ENCODE measurements at places on chromosomes 11 and 22.

- no peak for DNase-seq
Observed at GRCh38 chr11:82869657-82870056, 30.6 kb downstream of the PRCP start.

DNA sequence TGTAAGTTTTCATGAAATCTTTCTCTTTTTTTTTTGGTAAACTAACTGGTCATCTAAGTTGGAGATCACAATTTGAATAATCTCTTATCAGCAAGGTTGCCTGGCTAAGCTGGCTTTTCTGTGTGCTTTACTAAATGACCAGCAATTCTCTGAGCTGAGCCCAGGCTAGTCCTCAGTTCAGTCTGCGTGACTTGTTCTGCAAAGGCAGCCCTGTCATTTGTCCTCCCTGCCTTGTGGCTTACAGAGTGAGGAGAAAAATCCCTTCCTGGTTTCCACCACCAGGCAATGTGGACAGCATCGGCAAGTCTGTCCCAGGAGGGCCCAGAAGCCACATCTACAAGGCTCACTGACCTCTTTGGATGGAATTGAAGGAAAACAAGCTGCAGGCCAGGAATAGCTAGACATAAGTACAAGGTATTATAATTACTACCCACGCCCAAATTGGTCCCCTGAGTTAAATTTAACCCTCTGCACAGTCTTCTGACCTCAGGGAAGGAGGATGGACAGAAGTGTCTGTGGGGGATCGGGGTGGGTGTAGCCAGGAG, 108.6 kb downstream of the SCN3B start:
- no peak for DNase-seq

DNA sequence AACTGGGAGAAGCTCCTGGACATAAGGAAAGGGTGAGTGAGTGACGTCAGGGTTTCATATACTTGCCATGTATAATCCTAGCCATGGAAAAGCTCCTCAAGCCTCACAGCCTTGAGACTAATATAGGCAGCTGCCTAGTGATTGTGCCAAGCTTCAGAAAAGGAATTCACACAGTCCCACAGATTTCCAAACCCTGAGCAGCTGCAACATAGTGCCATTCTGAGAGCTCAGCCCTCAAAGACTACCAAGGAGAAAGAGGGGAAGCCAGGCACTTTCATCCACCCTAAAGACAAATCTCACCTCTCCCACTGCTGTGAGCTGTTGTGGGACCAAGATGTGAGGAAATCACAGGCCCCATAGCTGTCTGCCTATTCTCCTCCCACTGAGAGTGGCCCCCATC, 707.9 kb upstream of the ANO5 start:
- DNase-seq: no peak

DNA sequence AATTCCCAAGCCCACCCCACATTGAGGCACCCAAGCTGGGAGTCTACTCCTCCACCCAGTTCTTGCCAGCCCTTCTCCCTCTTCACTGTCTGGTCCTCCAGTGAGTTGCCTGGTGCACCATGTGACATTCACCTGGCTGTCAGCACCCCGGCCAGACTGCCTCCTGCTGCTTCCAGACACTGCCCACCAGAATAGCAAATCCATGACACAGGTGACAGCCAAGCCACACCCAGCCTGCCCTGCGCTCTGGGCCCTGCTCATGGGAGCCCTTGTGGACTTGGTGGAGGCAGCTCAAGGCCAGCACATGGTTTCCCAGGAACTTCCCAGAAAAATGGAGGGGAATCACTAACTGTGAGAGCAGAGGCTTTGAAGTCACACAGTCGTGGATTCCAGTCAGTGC, 96.3 kb upstream of the CSNK2A3 start:
- DNase-seq: no peak

DNA sequence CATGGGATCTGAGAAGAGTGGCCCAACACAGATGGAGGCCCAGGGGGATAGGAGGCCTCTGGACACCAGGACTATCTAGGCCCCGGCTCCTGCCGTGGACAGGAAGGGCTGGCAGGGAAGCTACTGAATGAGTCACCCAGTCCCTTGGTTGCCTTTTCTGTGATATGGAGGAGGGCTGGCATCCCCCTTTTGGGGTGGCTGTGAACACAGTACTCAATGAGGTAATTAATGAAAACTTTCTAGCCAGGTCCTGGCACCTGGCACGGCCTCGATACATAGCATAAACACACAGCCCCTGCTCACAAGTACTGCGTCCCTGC, 163.2 kb downstream of the CHST1 start:
- DNase-seq: no peak

GRCh38 chr11:68495220-68495729, 34.7 kb downstream of the PPP6R3 start:
- no peak for DNase-seq

GRCh38 chr11:44711113-44711786, 15.5 kb upstream of the TSPAN18 start:
- DNase-seq: no peak

- no peak for DNase-seq
Observed at GRCh38 chr11:117572129-117572528, 224.9 kb downstream of the DSCAML1 start.

- DNase-seq: peak; percentile 70
Observed at GRCh38 chr11:68099474-68100405, 21.4 kb downstream of the CHKA start.

GRCh38 chr11:115197433-115197832, 306.8 kb downstream of the CADM1 start:
- DNase-seq: no peak

- DNase-seq: no peak
Observed at GRCh38 chr11:11577251-11577855, 44.5 kb downstream of the GALNT18 start.

- DNase-seq: no peak
Observed at GRCh38 chr22:30508216-30508615, 2.7 kb upstream of the SEC14L4 start.

- no peak for DNase-seq
Observed at GRCh38 chr11:88301488-88302140, 35.9 kb downstream of the CTSC start.

- peak; percentile 67 for DNase-seq
Observed at GRCh38 chr11:70618431-70619101, 220.2 kb downstream of the CTTN start.

- DNase-seq: no peak
Observed at GRCh38 chr11:74615988-74616387, 23.6 kb downstream of the POLD3 start.

- DNase-seq: no peak
Observed at GRCh38 chr11:33942954-33943353, 51.1 kb upstream of the LMO2 start.

DNA sequence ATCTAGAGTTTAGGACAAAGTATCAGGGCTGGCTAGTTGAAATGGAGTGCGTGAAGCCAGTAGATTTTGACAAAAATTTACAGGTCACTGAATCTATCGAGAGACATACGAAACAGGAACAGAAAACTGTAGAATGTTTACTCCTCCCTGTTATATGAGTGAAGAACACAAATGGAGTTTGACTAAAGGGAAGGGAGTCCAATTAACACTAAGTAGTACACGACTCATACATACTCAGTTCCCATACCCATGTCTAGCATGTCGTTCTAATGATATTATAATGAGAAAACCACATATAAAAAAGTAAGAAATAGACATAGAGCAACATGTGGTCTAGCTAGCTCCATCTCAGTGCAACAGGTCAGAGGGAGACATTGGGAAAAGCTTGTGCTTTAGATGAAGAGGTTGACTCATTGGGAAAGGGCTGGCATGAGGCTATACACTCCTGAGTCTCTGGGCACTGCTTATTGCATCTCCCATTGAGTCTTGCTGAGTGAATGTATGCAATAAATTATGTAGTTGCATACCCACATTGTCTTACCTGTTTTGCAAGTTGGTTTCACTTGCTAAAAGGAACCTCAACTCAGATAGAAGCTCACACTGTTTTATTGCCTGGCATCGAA, 43.5 kb downstream of the CD44 start:
- DNase-seq: no peak

DNA sequence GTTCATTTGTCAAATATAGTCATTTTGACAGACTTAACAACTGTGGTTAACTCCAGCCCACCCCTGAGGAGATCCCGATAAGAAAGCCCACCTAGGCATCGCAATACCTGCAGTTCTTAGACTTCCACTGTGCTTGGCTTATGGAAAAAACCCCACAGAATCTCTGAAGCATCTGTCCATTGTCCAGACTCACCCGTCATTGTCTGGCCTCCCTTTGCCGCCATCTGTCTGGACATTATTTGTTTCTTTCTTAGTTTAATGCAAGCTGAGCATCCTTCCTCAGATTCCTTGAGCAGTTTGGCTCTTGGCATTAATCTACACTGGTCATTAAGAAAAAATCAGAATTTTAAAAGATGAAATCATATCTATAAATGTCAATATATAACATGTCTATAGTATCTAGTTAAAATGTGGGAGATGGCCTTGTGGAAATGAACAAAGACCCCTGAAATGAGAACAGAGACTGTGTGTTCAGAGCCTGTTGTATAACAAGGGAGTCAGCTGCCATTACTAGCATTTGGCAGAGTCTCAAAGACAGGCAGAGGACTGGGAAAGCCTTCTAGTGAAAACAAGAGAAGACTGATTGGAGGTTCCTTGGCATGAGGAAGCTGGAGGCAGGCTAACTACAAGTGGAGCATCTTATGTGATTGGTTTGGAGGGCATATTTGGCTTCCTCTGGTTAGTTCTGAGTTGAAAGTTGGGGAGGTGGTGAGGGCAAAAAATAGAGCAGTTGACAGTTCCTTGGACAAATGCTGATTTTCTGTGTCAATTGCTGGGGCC, 80.4 kb downstream of the SPON1 start:
- no peak for DNase-seq

DNA sequence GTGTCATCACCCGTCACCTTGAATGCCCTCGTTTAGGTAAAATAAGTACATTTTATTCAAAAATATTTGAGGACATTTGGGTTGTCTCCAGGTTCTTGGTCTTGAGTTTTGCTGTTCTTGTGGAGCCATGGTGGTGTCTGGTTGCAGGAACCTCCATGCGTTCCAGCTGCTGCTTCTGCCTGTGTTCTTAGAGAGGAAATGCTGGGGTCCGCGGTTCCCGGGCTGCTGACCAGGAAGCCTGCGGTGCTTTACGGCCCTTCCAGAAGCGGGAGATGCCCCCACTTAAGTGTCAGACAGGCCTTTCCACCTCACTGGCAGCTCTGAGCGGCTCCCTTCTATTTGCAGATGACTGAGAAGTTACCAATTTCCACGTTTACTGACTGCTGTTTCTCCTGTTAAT, 66.8 kb downstream of the LRP5 start:
- no peak for DNase-seq

GRCh38 chr11:119759747-119760412, 30.9 kb upstream of the NECTIN1 start:
- no peak for DNase-seq

GRCh38 chr11:90766121-90766520, 543.3 kb upstream of the CHORDC1 start:
- DNase-seq: no peak

DNA sequence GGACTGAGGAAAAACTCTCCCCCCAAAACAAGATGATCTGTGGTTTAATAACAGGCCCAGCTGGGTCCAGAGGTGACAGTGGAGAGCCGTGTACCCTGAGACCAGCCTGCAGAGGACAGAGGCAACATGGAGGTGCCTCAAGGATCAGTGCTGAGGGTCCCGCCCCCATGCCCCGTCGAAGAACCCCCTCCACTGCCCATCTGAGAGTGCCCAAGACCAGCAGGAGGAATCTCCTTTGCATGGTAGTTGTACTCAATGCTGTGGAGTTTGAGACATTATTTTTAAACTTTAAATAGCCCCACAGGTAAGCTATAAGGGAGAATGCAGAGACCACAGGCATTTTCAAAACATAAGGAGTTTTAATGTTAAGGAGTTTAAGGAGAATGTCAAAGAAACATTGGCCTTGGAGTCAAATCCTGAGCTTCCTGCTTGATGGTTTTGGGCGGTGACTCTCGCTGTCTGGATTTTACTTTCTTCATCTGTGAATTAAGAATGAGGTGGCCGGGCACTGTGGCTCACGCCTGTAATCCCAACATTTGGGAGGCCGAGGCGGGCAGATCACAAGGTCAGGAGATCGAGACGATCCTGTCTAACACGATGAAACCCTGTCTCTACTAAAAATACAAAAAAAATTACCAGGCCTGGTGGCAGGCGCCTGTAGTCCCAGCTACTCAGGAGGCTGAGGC, 6.8 kb downstream of the APOL1 start:
- no peak for DNase-seq

- no peak for DNase-seq
Observed at GRCh38 chr11:73804712-73805111, 17.0 kb downstream of the MRPL48 start.

GRCh38 chr22:31106731-31107177, 614 bp downstream of the SELENOM start:
- DNase-seq: no peak

- no peak for DNase-seq
Observed at GRCh38 chr11:62190011-62190410, at the start of gene SCGB1D1. SCGB1D1 (plus strand) TSS chr11:62190216; CDS start chr11:62190285, 69 bp downstream.

DNA sequence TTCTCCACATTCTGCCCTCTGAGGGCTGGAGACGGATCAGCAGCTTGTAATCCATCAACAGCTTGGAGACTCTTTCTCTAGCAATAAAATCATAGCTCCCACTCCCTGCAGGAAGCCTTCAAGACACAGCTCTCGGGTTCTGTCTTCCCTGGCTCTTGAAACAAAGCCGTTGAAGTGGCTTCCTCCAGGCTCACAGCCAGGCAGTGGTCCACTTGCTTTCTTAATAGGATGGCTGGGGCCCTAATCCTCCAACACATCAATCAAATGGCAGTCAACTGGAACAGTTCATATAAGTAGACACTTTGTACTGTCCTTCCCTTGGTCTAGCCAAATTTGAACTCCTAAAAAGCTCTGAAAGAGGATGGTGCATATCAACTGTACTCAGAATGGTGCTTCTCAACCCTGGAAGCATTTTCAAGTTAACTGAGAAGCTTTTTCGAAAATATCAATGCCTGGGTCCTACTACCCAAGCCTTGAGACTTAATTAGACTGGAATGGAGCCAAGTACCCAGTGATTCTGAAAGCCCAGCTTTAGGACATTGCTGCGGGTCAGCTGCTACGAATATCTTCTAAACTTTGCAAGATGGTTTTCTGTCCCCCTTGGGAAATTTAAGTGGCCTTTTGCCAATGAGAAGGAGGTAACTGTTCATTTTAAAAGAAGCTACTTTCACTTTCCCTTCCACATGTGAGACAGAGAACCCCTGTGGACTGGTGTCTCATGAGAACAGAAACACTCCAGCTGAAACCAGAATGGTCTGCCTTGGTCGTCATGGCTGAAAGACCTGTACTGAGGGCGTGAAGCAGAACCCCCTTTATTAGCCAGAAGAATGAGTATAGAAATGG, 74.7 kb downstream of the SC5D start:
- DNase-seq: no peak

DNA sequence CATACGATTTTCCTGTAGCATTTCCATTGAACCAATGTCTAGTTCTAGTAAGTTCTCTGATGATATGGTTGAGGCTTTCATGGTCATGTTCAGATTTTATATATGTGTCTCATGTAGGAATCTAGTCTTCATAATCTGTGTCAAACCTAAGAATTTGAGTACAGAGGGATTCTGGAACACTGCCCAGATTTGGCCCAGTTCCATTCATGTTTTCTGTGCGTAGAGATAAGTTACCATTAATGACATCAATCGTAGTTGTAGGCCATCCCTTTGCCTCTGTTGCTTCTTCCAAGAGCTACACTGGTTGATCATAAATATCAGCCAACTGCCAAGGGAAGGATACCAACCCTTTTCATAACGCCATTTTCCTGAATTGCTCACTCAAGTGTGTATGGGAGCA, 23.3 kb downstream of the ST3GAL4 start:
- DNase-seq: no peak

GRCh38 chr11:15888556-15889345, 467.6 kb downstream of the SOX6 start:
- DNase-seq: no peak

Data from mucosa of descending colon (tissue), 3 donors.